ENCODE measurements at places on chromosomes 3 and 15.

DNA sequence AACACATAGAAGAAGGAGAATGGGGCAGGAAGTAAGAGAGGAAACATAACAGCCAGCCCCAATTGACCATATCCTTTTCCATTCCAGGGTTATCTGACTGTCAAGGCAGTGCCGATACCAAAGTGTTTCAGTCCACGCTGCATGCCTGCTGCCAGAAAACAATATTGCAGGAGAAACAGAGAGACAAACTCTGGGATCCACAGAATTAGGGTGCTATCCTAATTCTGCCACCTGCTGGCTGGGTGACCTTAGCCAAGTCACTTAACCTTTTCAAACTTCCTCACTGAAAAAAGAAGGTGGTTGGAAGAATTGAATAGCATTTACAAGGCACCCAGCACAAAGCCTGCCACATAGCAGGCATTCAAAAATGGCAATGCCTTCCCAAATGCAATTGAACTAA lies 32.0 kb downstream of the GLB1 start:
- no peak for DNase-seq

- no peak for DNase-seq
Measured at GRCh38 chr15:52257734-52258062, 37.9 kb downstream of the MYO5C start.

DNA sequence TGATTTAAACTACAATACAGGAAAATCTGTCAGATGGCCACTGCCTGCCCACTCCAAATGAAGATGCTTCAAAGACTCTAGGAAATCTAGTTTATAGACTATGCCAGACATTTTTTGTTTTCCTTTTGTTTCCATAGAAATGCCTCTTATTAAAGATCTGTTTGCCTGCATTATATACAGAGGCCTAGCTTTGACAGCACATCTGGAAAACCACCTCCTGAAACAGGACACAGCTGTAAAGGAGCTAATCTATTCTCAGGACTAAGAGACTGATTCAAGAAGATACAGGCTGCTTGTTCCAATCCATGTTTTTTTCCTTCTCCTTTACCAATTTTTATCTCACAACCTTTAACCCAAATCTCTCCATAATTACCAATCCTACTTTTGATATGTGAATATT lies 75.3 kb upstream of the STRIT1 start:
- DNase-seq, result no peak

GRCh38 chr3:112460519-112461195 lies 38.6 kb downstream of the BTLA start:
- DNase-seq, result no peak

GRCh38 chr3:190371152-190371551 lies 16.8 kb upstream of the CLDN16 start:
- no peak for DNase-seq

GRCh38 chr3:177598097-177598833 lies 401.0 kb upstream of the TBL1XR1 start:
- DNase-seq, result no peak

Measured in NCI-H460 (cell line).